ENCODE measurements at places on chromosomes 6 and 20.

DNA sequence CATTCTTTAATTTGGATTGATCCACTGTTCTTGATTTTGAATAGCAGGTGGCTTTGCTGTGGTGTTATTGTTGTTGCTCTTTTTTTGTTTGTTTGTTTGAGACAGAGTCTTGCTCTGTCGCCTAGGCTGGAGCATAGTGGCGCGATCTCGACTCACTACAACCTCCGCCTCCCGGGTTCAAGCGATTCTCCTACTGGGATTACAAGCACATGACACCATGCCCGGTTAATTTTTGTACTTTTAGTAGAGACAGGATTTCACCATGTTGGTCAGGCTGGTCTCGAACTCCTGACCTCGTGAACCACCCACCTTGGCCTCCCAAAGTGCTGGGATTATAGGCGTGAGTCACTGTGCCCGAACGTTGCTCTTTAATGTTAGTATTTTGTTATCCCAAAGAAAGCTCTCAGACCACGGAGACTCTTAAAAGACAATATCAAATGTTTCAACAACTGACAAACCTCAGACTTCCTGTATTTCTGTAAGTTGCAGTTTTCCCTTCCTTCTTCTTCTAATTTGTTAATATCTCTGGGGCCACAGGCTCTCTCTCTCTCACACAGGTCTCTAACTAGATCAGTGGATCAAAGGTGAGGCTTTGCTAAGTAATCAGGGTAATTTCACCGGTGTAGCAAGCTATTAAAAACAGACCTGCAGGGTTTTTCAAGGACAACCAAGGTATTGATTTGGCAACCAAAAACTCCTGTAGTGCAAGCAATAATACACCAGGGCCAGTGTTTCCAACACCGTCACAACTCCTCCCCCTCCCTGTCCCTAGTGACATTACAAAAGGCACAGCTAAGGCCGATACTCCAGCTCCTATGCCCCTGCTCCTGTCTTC is 48.8 kb upstream of the ZNF217 start:
- no peak for DNase-seq

- DNase-seq: peak; percentile 21
Observed at GRCh38 chr6:52049252-52050050, 38.0 kb downstream of the PKHD1 start.

GRCh38 chr6:170269846-170270541 is 20.9 kb downstream of the DLL1 start:
- DNase-seq: no peak

- DNase-seq: no peak
Observed at GRCh38 chr6:165325609-165326008, 16.2 kb upstream of the C6orf118 start.

- DNase-seq: no peak
Observed at GRCh38 chr20:57317789-57318371, 11.7 kb upstream of the SPO11 start.

GRCh38 chr6:155170519-155170918 is 93.3 kb upstream of the CLDN20 start:
- DNase-seq: no peak

GRCh38 chr6:8953310-8953709 is 518.0 kb upstream of the SLC35B3 start:
- DNase-seq: no peak

- DNase-seq: no peak
Observed at GRCh38 chr6:119768201-119768600, 418.6 kb upstream of the MAN1A1 start.
